ENCODE measurements at places on chromosomes 16 and 17.

DNA sequence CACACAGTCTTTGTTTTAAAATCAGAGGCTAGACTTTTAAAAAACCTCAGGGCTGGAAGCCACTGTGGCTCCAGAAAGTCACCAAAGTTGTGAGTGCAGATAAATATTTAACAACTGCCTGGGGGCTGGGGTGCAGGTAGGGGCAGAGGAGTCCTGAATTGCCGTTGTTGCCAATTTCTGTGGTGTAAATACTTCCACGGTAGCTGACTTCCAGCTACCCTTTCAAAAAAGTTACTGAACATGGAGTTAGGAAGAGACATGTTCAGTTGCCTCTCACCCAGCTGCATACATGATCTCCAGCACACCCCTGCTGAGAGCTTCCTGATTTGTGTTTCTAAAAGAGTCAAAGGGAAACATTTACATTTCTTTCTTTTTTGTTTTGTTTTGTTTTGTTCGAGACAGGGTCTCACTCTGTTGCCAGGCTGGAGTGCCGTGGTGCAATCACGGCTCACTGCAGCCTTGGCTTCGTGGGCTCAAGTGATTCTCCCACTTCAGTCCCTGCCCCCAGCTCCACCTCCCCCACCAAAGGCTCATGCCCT, 58.7 kb downstream of the PLXDC1 start:
- DNase-seq: no peak

DNA sequence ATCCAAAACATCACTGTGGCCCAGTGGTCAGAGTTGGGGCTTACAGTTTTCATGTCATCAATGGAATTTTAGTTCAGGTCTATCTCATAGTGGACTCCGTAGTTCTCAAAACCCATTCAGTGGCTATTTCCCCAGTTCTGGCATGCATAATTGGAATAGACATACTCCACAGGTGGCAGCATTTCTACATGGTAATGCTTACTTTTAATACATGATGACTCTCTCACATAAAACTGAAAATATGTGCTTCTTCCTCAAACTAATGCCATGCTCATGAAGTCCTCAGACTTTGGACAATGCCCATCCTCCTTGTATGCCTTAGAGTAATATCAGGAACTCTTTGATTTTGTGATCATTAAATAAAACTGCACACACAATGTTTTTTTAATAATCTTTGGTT, 857.4 kb upstream of the GOT2 start:
- DNase-seq: no peak

GRCh38 chr16:67888331-67888730, 3.6 kb downstream of the NRN1L start:
- DNase-seq: no peak

DNA sequence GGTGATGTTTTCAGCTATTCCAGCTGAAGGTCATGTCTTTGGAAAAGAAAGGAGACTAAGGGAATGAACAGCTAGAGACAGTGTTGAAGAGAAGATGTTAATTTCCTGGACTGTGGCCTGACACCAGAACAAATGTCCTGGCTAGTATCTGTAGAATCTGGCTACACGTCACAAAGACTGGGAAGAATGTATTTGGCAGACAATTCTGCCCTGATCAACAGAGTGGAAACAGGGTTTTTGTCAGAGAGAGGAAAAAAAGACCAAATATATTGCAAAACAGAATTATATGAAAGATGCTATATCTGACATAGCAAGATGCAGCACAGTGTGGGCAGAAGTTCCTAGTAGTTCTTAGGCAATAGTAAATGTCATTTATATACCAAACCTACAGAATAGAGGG, 17.0 kb upstream of the ANKFN1 start:
- no peak for DNase-seq

DNA sequence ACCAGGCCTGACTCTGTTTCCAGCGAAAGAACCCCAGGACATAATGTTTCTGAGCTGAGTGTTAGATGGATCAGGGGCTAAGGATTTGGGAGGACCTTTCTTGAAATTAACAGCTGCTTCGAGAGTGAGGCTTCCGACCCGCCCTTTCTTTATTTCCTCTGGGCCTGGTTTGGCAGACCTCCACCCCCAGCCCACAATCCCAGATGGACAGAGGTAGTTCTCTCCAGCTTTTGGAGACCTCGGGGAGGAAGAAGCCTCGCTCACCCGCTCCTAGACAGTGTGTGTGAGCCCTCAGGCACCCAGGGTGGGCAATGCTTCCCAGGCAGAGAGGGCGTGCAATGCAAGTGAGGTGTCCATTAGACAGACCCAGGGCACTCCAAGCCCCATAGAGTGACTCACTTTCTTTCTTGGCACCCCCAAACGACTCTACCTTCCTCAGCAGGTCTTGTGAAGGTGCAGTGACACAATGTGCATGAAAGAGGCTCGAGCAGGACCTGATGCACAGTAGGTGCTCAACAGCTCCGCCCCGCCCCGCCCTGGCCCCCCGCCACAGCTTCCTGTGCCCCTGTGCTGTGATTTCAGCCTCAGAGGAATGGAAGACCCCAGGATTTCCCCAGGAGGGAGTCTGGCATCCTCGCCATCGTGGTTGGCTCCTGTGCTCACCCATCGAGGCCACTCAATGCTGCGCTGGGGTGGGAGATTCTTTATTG, 50.7 kb upstream of the TOB1 start:
- no peak for DNase-seq

- DNase-seq: no peak
Observed at GRCh38 chr17:8012996-8013640, 10.7 kb downstream of the GUCY2D start.

GRCh38 chr16:81551821-81552304, 107.3 kb downstream of the CMIP start:
- DNase-seq: no peak

GRCh38 chr17:39709998-39710964, 10.4 kb downstream of the ERBB2 start:
- DNase-seq: no peak

- DNase-seq: no peak
Observed at GRCh38 chr17:8237886-8238285, 10.0 kb downstream of the CTC1 start.

- DNase-seq: no peak
Observed at GRCh38 chr16:54454616-54455015, 168.0 kb upstream of the IRX3 start.

GRCh38 chr17:70825321-70826125, 656.2 kb downstream of the KCNJ2 start:
- DNase-seq: no peak

DNA sequence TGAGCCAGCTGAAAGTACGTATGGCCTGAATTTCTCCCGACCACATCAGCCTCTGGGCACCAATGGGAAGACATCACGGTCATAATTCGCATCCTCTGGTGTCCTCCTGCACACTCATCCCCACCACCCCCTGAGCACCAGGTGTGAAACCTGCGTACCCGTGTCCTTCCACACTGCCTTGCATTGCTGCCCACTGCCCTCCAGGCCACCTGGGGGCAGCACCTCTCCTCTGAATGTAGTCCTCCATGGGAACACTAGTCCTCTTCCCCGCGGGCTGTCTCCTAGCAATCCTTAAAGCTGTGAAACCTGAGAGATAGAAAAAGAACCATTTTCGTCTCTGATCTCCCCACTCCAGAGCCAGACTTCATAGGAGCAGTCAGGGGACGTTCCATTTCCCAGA, 125.5 kb downstream of the ZNF18 start:
- no peak for DNase-seq

DNA sequence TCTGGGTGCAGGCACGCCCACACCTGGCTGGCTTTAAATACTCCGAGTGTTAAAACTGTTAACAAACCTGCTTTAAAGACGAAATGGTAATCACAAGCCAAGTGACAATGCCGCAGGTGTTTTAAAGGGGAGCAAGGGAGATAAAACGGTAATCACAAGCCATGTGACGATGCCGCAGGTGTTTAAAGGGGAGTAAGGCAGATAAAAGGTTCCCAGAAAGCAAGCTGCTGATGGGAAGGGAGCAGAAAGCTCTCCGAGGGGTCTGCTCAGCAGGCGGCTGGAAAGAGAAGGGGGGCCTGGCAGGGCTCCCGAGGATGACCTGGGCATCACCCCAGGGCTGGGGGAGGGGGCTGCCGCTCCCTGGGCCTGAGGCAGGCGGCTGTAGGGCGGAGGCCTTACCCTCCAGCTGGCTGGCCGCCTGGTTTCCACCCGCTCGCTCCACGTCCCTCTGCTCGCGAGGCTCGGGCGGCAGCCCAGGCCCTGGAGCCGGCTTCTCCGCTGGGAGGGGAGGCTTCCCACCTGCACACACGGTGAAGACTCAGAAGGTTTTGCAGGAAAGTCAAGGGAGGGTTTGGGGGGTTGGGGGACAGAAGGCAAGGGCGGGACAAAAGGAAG, 12.1 kb downstream of the NDUFAF8 start:
- no peak for DNase-seq

DNA sequence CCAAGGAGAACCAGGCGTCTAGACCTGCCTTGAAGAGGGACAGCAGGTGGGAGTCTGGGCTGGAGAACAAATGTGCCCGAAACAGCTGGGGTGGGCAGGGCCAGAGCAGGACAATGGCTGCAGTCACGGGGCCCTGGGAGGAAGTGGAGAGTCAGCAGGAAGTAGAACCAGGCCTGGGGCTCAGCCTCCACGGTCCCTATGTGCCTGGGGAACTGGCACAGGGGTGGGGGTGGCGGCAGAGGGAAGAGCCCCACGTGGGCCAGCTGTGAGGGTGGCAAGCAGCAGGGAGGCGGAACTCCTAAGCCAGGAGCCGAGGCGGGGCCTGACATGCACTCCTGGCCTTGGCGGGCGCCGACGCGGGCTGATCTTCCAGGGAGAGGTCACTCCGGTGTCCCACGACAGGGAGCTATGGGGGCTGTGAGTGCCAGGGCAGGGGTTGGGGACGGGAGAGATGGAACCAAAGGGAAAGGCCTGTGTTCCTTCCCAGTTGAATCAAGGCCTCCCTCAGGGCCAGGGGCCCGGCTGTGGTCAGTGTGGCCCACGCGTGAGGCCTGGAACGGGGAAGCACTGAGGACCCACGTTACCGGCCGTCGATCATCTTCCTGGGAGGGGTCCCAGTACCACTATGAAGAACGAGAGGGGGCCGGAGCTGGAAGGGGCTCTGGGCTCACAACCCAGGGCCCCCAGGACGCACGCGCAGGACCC, 42.7 kb downstream of the TIMM22 start:
- DNase-seq: no peak

- no peak for DNase-seq
Observed at GRCh38 chr16:55502801-55503366, 6.0 kb upstream of the LPCAT2 start.

DNA sequence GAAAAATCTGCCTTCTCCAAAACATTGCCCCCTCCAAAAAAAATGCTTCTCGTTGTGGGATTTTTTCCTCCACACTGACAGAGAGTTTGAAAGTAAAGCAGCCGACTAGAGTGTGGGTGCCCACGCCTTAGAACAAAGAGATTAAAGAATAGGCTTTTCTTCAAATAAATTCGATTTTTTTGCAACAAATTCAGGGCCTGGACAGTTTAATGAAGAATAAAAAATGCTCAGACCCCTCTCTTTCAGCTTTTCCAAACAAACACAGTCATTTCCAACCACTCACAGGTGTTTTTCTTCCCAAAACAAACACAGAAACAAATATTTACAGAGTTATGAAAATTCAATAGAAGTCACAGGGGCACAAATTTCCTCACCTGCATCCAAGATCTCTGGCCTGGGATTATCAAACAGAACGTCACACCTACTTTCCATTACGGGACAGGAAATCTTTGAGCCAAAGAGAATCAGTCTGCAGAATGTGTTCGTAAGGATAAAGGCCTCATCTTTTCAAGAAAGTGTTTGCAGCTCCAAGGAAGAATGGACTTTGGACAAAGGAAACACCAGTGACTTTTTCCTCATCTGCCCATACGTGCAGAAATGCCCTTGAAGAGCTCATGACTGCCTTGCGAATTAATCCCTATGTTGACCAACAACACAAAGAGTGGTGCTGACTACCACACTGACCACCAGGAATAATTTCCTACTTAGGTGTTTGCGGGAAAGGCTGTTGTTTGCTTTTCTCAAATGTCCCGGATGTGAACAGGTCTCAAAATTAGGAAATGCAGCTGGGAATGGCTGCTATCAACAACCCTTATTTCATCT, 31.3 kb upstream of the TOX3 start:
- DNase-seq: no peak

DNA sequence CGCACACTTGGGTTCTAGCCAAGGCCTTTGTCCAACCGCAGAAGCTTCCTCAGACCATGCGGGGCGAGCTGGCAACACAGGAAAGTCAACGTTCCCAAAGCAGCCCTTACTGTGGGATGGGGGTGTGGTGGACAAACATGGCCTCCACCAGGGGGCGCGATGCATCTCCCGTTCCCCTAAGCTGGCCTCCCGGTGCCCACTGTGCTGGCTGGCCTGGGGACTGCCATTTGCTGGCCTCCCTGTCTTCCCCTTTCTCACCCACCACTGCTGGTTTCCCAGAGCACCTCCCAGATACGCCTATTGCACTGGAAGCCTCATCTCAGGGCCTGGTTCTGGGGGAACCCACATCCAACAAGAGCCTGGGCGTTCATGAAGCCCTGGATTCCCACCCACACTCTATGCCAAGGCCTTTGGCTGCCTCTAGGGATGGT, 145.3 kb downstream of the IRF8 start:
- peak; percentile 61 for DNase-seq

GRCh38 chr16:12208341-12209035, 232.0 kb downstream of the SNX29 start:
- no peak for DNase-seq

DNA sequence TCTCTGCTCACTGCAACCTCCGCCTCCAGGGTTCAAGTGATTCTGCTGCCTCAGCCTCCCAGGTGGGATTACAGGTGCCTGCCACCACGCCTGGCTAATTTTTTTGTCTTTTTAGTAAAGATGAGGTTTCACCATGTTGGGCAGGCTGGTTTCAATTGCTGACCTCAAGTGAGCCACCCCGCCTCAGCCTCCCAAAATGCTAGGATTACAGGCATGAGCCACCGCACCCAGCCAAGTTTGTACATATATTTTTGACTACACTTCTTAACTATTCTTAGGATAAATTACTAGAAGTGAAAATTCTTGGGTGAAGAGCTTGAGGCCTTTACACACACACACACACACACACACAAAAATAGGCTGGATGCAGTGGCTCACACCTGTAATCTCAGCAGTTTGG, 1.4 kb upstream of the ITGAM start:
- no peak for DNase-seq

DNA sequence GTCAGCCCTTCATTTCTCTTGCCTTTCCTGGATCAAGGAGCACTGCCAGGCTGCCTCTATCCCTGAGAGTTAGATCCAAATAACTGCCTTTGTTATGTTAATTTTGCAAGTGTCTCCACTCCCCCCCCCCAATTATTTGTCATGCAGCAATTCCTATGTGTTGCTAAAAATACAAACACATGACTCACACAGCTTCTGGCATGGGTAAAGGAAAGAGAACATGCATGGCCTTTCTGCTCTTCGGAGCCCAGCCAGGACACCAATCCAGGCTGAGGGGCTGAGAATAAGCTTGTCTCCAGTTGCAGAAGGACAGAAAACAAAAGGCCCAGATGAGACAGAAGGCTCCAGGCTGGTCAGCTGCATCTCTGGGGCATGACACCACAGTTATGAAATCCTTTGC, 148.0 kb upstream of the TNRC6C start:
- DNase-seq: no peak
